Activated CD8-positive, alpha-beta memory T cell treated with anti-CD3 and anti-CD28 coated beads, Interleukin-2, amount 10 ng/mL, durations not matched to agents 7 days and 5 days (primary cell): ENCODE measurements at places on chromosomes 11 and 22. TPM values are rescaled to one million over a fixed set of nuclear protein-coding genes. Genes with fewer than 3 reads are reported as not detected.

POLR2L gene
- total RNA-seq, result 114 TPM

RIMBP3B gene
- 0.09 TPM for total RNA-seq

BTBD18 gene
- not detected for total RNA-seq

NXPE1 gene
- not detected for total RNA-seq

RASD2 gene
- not detected for total RNA-seq

NLRP6 gene
- total RNA-seq, result 6.9 TPM

CDCA5 gene
- total RNA-seq, result 147 TPM

ANKK1 gene
- total RNA-seq, result not detected

APOBEC3B gene
- total RNA-seq, result 32.8 TPM

GPHA2 gene
- not detected for total RNA-seq

OR9Q2 gene
- not detected for total RNA-seq

OPCML gene
- not detected for total RNA-seq

GTSE1 gene
- total RNA-seq, result 101 TPM
